Activated CD8-positive, alpha-beta memory T cell treated with anti-CD3 and anti-CD28 coated beads for 4 hours (primary cell): ENCODE measurements at places on chromosomes 1 and 21.

- DNase-seq, result no peak
Observed at GRCh38 chr1:24277420-24278169, 41.6 kb upstream of the GRHL3 start.

DNA sequence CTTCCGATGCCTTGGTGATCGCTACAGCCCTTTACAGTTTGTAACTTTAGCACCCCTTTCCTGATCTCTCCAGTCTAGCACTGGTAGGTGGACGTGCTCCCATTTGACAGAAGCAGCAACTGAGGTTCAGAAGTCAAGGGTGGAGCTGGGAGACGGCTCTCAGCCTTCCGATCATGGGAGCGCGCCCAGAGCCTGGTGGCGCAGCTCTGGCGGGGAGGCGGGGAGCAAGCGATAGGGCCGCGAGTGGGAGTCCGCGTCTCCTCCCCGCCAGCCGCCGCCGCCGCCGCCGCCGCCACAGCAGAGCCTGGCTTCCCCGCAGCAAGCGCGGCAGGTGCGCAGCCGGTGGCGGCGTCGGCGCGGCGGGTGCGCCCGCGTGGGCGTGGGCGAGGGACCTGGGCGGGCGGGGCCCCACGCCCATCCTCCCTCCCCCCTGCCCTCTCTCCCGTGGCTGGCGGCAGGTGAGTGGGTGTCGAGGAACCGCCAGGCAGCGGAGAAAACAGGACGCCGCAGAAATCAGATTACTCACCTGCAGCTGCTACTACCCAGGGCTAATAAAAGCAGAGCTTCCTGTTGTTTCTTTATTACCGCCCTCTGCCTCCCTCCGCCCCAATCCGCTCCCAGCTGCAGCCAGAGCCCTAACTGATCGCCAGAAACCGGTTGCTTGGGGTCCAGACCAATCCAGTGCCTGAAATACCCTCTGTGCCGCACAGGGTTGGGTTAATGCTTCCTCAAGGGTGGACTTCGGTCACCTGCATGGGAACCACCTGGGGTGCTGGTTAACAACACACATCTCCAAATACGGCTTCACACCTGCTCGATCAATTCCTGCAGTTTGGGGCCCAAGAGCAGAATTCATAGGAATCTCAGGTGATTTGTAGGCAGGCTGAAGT is 60.2 kb upstream of the ID3 start:
- peak; percentile 77 for DNase-seq

- DNase-seq, result no peak
Observed at GRCh38 chr1:9594471-9595155, 5.9 kb downstream of the TMEM201 start.

GRCh38 chr1:3470650-3471355 is 16.3 kb downstream of the ARHGEF16 start:
- no peak for DNase-seq
